Neural cell (in vitro differentiated cells): ENCODE measurements at places on chromosomes 4 and X. TPM values are rescaled to one million over a fixed set of nuclear protein-coding genes. Genes with fewer than 3 reads are reported as not detected.

The SMAD1 gene
- polyA plus RNA-seq = 26.8 and 31.7 TPM in 2 replicates

The DOK7 gene
- 0.66 TPM in 1 of 2 replicates, not detected in the other for polyA plus RNA-seq

The EDA2R gene
- 4.9 and 6.1 TPM in 2 replicates for polyA plus RNA-seq

The JAKMIP1 gene
- polyA plus RNA-seq = 15.3 and 19.5 TPM in 2 replicates

The SPANXD gene
- polyA plus RNA-seq = not detected in 2 replicates

The MAGEB18 gene
- not detected in 2 replicates for polyA plus RNA-seq

The VEGFD gene
- polyA plus RNA-seq = not detected in 2 replicates

The RTL9 gene
- 0.56 and 0.58 TPM in 2 replicates for polyA plus RNA-seq

The CHRDL1 gene
- 2.0 and 3.3 TPM in 2 replicates for polyA plus RNA-seq

The PPP1R2C gene
- not detected in 2 replicates for polyA plus RNA-seq

The GC gene
- polyA plus RNA-seq = not detected in 2 replicates

The NUDT10 gene
- polyA plus RNA-seq = 70.5 and 74.8 TPM in 2 replicates

The CT45A1 gene
- not detected in 2 replicates for polyA plus RNA-seq

The TENM3 gene
- polyA plus RNA-seq = 7.3 and 12.3 TPM in 2 replicates

The KCTD8 gene
- 0.71 and 1.2 TPM in 2 replicates for polyA plus RNA-seq

The RAP1GDS1 gene
- polyA plus RNA-seq = 41.1 and 45.3 TPM in 2 replicates

The LDB2 gene
- 25.7 and 58.9 TPM in 2 replicates for polyA plus RNA-seq

The DCX gene
- 180 and 206 TPM in 2 replicates for polyA plus RNA-seq

The MAGEA9 gene
- polyA plus RNA-seq = not detected in 2 replicates

The BEX1 gene
- polyA plus RNA-seq = 1,035 and 1,048 TPM in 2 replicates

The RNF4 gene
- 48.2 and 67.9 TPM in 2 replicates for polyA plus RNA-seq

The WDFY3 gene
- 39.8 and 40.9 TPM in 2 replicates for polyA plus RNA-seq
